A172 (cell line): ENCODE measurements at places on chromosomes 1 and 21.

DNA sequence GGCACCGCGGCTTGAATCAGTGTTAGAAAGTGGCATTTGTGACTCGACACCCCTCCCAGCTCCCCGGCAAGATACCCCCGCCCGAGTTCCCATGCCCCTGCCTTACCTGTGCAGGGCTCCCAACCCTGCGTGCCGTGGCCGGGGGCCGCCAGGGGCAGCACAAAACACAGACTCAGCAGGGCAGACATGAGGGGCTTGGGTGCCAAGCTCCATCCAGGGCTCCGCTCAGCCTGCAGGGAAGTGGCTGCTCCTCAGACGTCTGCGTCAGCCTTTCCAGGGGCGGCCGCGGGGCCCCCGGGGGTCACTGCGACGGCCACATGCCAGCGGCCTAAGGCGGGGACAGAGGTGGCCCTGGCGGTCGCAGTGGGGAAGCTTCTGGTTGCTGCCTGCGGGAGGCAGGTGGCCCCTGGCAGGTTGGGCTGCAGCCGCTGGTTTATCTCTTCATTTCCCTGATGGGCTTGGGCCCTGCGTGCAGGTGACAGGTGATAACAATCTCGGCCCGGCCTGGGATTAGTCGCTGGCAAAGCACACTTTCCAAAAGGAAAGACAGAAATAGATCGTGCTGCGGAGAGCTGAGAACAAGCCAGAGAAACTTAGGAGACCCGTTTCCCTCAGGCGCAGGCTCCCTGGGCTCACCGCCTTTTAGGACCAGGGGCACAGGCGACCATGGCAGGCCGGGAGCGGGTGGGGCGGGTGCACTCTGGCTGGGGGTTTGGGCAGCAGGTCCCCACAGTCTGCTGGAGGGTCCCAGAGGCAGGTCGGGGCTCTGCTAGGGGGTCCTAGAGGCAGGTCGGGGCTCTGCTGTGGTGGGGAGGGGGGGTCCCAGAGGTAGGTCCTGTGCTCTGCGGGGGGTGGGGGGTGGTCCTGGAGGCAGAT lies at the start of gene TSPEAR:
Gene TSPEAR (minus strand): TSS at position 246 of the 876 bp plus-strand sequence. CDS start 58 bp downstream, at position 188.
- DNase-seq: no peak

- DNase-seq: no peak
These were observed 63.7 kb downstream of the CENPF start for GRCh38 chr1:214666674-214667073.

- no peak for DNase-seq
These were observed 25.4 kb upstream of the B3GALT5 start for GRCh38 chr21:39587376-39587775.

GRCh38 chr1:39620659-39621165 lies 18.7 kb downstream of the HEYL start:
- DNase-seq: no peak

DNA sequence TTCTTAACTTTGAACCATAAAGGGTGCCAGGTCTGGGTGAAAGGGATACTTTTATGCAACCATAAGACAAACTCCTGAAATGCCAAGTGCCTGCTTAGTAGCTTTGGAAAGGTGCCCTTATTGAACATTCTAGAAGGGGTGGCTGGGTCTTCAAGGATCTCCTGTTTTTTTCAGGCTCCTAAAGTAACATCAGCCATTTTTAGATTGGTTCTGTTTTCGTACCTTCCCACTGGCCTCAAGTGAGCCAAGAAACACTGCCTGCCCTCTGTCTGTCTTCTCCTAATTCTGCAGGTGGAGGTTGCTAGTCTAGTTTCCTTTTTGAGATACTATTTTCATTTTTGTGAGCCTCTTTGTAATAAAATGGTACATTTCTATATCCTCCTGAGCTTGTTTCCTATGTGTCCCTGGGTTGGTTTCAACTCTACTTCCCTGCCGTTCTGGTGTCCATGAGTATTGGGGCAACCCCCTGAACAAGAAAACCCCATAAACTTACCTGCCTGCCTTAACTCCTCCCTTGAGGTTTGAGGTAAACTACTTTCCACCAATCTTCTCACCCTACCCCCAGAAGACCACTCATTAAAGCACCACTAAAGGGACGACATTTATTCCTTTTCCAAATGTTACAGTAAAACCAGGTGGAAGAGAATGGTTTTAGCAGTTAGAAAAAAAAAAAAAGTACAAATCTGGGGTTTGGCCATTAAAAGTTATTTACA lies 2.6 kb downstream of the MARCKSL1 start:
- no peak for DNase-seq

DNA sequence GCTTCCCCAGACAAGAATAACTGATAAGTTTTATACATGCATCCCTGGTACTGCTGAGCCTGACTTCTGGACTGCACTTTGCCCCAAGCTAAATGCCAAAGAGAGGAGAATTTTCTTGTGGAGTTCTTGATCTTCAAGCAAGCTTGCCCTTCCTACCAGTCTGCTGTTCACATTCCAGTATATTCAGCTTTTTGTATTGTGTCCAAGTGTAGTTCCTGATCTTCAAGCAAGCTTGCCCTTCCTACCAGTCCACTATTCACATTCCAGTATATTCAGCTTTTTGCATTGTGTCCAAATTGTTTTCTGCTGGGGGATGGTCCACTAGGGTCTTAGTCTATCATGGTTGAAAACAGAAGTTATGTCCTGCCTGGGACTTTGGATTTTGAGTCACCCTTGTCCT lies 894 bp upstream of the TSEN15 start:
- DNase-seq: no peak

GRCh38 chr1:58439946-58440345 lies 106.6 kb downstream of the OMA1 start:
- no peak for DNase-seq

DNA sequence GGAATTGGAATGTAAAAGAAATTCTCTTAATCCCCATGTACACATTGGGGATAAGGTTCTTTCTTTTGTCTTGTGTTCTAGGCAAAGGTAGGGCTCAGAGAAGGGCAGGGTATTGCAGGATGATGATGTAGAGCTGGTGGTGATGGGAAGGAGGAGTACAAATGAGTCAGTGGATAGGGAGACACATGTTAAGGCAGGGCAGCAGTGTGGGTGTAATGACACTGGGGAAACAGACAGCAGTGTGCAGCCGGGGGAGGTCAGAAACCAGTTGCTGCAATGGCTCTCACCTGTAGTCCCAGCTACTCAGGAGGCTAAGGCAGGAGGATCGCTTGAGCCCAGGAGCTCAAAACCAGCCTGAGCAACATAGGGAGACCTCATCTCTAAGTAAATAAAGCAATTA lies 5.1 kb downstream of the NLRP3 start:
- no peak for DNase-seq
